GM23338 (cell line): ENCODE measurements at places on chromosomes 1 and 21. TPM values are rescaled to one million over a fixed set of nuclear protein-coding genes. Genes with fewer than 3 reads are reported as not detected.
A peak's percentile ranks its signal among the peaks of the same experiment; 100 is the strongest.

- DNase-seq: no peak
Measured at GRCh38 chr1:204344665-204345355, 14.9 kb downstream of the PLEKHA6 start.

DNA sequence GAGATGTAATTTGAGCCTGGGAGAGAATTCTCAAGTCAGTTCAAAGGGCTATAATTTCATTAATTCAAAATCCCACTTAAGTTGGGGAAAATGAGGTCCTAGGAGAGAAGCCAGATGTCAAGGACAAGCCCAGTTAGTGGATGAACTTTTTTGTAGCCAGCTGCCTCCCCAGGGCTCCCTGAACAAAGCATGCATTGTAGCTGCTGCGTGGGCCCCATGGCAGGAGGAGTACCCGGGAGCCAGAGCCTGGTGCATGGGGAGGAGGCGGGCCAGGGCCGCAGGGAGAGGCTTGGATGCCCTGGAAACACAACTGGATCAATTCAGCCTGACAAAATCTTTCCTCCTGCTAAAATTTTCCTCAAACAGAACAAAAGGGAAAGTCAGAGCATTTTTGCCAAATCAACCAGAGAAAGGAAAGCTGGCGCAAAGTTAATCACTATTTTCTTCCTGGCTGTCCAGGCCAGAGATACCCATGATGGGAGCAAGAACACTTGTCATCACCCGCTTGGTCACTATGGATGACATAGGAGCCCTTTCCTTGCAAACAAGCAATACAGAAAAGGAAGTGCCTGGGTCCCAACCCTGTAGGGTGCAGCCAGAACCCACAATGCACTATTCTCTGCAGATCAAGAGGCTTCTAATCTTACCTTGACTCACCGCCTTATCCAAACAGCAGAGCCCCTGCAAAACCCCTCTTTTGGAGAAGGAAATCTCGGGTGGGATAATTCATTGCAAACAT, 248.1 kb upstream of the RAB4A start:
- DNase-seq: no peak

DNA sequence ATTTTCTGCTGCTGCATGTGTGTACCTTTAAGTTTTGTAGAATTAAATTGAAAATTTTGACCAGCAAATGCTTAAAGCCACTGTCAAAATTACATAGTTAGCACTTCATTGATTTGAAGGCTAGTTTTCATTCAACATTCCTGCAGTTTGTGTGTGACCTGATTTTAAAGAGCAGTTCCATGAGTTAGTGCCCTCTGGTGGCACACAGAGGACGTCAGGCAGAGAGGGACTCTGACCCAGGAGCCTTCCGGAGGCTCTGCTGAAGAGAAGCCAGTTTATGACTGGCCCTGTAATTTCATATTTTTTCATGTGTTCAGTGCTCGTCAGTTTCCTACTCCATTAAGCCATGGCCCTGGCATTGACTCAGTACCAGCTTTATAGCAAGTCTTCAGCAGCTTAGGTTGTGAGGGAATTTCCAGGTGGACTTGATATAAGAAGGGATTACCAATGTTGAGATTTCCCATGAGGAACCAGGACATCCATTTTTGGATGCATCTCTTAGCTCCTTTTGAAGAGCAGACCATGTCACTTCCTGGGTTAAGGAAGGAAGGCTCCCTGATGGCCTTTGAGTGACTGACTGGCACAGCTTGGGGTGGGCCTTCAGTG, 104.7 kb downstream of the CAMTA1 start:
- peak; percentile 81 for DNase-seq

Gene NOS1AP
- total RNA-seq: 3.5 and 5.8 TPM in 2 replicates

GRCh38 chr1:74522148-74522547, 9.7 kb upstream of the LRRC53 start:
- peak; percentile 94 for DNase-seq

GRCh38 chr1:15028102-15028501, 125.4 kb upstream of the TMEM51 start:
- no peak for DNase-seq

Gene NBPF20
- 0.83 and 1.6 TPM in 2 replicates for total RNA-seq

DNA sequence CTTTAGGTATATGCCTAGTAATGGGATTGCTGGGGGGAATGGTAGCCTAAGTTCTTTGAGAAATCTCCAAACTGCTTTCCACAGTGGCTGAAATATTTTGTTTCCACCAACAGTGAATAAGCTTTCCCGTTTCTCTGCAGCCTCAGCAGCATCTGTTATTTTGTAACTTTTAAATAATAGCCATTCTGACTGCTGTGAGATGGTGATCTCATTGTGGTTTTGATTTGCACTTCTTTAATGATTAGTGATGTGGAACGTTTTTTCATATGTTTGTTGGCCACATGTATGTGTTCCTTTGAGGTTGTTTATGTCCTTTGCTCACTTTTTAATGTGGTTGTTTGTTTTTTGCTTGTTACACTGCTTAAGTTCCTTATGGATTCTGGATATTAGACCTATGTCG, 237.4 kb downstream of the CENPF start:
- DNase-seq: no peak

GRCh38 chr1:30757352-30758120, at the start of gene LAPTM5:
Gene LAPTM5 (minus strand): TSS chr1:30757774. CDS start chr1:30757745, 29 bp downstream.
- DNase-seq: no peak

Gene FAM72B
- 15.0 and 16.0 TPM in 2 replicates for total RNA-seq

Gene HENMT1
- 7.0 and 9.7 TPM in 2 replicates for total RNA-seq

Gene FCER1G
- 0.74 TPM in 1 of 2 replicates, not detected in the other for total RNA-seq

Gene SLAMF9
- total RNA-seq: not detected in 2 replicates

GRCh38 chr21:42666023-42666747, 12.8 kb downstream of the PDE9A start:
- DNase-seq: peak; percentile 47

DNA sequence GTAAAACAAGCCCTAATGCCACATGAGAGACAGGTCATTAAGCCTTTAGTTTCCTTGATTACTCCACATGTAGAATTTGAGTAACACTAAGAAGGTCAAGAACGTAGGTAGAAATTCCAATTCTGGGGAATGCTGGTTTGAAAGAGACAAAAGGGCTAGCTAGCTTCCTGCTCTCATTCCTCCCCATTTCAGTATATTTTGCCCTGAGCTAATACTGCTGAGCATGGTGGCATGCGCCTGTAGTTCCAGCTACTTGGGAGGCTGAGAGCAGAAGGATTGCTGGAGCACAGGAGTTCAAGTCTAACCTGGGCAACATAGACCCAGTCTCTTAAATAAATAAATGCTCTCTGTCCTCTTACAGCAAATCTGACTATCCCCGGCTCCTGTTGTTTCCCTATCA, 12.8 kb downstream of the PRDX6 start:
- peak; percentile 56 for DNase-seq

DNA sequence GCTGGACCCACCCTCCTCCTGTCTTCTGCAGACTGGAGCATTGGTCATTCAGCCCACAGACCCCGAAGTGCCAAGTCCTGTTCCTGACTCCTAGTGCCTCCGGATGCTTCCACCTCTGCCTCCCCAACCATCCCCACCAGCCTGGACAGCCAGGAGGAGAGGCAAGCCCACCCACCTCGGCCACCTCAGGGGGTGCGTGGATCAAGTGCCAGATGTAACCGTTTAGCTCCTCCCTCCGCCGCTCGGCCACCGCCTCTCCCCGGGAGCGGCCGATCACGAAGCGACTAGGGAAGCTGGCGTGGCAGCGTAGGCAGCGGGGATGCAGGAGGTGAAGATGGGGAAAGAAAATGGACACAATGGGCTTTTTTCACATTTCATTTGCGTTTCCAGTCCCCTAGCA, 18.1 kb upstream of the PPP1R15B start:
- peak; percentile 25 for DNase-seq
